ENCODE measurements at places on chromosomes 5 and 9.

DNA sequence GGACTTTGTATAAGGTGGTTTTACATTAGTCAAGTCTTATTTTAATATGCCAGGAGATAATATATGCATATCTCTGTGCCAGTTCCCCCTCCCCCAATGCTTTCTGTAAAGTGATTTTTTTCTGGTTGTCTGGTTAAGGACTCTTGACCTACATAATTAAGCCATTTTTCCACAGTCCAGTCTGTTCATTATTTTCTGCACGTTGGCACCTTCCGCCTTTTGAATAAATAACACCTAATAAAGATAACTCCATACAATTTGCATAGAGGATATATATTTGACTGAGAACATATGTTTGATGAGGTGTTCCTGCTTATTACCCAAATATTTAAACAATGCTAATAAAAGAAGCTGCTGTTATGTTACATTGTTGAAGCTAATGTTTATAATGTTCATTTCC, 320.9 kb downstream of the DMAC1 start:
- DNase-seq, result no peak

DNA sequence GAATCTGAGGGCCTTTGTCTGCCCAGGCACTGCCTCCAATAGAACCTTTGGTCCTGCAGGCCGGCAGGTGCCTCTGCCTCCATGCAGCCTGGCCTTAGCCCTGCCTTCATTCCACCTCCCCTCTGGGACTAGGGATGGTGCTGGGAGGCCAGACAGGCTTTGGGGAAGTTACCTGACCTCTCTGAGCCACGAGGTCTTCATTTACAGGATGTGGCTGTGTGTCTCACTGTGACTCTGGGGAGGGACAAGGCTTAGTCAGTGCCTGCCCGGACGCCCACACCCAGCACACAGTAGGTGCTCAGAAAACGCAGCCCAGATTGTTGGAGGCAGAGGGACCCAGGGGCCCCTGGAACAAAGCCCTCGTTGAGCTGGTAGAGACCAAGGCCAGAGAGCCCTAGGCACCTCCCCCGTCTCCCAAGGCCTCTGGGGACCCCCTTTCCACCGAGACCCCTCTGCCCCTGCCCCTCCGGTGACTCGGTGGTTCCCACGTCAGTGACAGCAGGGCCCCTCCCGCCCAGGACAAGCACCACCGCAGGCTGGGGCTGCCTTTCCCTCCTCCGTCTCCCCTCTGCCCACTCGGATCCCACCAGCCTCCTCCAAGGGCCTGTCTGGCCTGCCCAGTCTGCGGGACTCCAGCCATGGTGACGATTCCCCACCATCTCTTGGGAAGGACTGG, 46.9 kb upstream of the EGFL7 start:
- no peak for DNase-seq

GRCh38 chr9:94083384-94083783, 880 bp upstream of the PTPDC1 start:
- no peak for DNase-seq

GRCh38 chr5:180085837-180086236, 14.3 kb upstream of the RNF130 start:
- no peak for DNase-seq

DNA sequence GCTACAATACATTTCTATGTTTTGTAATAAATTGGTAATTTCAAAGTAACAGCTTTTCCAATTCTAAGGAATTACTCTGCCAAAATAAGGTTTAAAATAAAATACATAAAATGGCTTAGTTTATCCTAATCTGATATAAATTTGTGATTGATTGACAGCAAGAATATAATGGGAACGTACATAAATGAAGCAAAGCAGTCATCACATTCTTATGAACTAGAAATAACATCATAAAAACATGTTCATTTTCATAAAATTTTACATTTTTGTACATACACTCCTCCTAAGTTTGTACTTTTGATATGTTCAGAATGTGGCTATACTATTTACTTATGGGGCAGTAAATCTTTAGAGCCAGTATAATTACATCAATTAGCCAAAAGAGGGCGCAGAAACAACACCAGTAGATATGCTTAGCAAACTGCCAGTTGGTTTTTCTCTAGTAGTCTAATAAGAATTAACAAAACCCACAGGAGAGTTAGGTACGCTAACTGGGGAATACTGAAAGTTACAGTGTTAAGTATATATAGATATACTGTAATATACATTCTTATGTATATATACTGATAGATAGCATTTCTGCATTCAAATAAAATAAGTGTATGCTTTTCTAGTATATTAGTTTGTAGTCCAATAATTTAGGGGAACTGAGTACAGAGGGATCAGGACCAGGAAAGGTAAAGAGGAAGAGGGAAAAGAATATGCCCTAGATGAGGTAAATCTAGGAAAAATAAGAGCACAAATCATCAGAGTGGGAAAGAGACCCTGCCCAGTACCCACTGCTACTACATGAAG, 76.8 kb downstream of the ZDHHC21 start:
- no peak for DNase-seq

GRCh38 chr9:16726718-16727451, 143.6 kb downstream of the BNC2 start:
- DNase-seq, result no peak

GRCh38 chr9:129319938-129320481, 141.9 kb upstream of the IER5L start:
- no peak for DNase-seq

- no peak for DNase-seq
Measured at GRCh38 chr5:141874262-141874964, 3.8 kb downstream of the PCDH1 start.

DNA sequence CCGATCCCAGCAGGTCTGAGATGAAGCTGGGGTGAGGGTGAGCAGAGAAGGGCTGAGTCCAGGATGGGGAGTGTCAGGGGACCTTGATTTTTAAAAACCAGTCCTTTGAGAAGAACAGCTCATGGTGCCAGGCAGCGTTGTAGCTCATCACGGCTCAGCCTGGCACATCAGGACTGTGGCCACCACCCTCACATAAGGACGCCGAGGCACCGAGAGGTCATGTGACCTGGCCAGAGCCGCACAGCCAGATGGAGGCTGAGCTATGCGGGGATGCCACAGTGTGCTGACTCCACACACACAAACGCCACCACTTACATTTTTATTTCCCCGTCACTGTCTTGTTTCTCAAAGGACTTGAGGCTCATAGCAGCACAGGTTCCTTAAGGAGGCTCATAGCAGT, 32.9 kb upstream of the CEP72 start:
- DNase-seq, result no peak

GRCh38 chr5:35533156-35533555, 84.5 kb upstream of the SPEF2 start:
- DNase-seq, result no peak

DNA sequence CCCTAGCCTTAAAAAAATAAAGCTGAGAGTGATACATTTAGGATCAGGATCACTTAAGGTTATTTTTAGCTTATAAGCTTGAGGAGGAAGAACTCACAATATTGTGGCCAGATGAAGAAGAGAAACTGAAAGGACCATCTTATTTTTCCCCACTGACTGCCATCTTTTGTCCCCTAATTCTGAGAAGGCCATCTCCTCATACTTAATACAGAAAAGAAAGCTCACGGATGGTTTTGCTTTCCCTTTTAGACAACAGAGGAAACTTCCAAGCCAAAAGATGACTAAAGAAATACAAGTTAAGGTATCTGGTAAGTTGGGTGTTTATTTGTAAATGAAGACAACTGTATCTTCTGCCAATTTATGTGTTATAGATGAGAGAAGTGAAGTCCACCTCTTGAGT, 36.4 kb downstream of the ERAP1 start:
- DNase-seq, result no peak

DNA sequence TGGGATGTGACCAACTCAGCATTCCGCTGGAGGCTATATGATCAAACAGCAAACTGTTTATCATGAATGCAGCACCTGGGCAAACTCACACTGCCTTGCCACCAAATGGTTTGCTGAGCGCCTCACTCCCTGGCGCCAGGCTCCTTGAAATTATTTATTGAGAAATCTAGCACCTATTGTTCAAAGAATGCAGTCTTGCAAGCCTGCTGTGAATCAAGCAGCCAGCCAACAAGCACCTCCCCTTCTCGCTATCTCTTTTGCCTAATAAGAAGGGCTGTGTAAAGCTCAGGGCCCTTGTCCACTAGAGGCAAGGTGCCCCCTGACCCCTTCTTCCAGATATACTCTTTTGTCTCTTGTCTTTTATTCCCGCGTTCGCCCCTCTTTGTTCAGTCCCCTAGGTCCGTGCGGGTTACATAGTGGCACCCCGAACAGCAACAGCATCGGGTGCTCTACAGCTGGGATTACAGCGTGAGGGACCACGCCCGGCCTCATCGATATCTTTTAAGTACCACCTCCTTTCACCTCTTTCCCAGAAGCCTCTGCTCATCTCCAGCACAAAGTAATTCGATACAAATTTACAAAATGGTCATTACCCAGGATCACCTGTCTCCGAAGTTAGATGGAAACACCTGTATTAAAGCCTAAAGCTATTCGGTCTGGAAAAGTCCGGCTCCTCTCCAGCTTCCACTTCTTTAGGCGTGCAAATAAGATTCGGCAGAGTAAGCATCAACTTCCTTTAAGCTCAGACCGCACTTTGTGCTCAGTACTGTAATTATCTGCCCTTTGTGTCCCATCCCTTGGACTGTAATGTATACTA, 896 bp downstream of the RIGI start:
- DNase-seq, result peak; percentile 5

DNA sequence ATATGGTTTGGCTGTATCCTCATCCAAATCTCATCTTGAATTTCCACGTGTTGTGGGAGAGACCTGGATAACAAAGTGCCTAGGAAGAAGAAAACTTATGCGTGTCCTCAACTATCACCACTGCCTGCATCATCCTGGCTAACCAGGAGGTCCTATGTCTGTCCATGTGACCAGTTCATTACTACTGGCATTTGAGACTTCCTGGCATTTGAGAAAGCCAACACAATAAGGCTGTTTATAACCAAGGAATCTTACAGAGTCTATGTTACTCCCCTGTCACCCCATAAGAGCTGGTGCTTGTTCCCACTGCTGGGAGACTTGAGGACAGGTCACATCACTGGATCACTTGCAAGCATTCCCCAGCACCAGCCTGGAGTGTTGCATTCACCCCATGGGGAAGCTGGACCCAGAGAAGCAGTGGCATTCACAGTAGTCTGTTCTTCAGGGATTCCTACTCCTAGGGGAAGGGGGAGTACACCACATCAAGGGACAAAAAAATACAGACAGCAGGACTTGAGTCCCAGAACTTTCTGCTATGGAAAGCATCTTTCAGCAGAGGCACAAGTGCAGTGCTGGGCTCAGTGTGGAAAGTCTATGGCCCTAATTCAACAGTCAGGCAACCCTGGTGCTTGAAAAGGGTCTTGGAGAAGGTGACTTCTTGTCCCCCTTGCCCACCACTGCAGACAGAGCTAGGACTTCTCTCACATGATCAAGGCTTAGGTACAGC, 717.1 kb downstream of the SEMA5A start:
- DNase-seq, result no peak

GRCh38 chr9:134597957-134598883, 43.4 kb upstream of the COL5A1 start:
- DNase-seq, result no peak

DNA sequence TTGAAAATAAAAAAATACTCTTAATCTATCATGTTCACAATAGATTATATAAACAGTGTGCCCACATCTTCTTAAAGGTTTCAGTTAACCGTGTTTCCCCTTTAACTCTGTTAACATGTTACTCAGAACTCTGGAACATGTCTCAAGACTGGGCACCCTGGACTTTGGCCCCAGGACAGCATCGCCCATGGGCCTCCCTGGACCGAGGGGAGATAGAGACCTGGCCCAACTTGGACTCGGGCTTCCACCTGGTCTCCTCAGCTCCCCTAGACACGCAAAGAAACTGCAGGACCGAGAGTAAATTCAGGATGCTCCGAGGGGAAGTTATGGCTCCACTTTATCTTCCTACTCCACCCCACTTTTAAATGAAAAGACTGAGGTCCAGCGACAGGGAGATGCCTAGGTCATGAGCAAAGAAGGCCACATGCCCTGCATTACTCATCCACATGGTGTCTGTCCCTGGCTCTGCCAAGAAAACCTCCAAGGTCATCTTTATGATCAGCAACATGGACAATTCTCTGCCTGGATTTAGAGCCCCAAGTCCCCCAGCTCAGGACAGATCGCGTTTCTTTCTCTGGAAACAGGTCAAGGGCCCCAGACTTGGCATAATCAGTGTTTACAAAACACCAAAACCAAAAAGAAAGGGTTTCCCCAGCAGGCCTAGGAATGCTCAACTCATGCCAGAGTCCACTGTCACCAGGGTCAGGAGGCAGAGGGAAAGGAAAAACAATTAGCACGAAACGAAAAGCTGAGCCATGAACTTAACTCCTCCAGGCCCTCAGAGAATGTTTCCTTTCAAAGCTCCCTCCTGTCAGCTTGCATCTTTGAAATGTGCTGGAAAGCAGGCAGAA, 17.4 kb downstream of the GPX3 start:
- no peak for DNase-seq

DNA sequence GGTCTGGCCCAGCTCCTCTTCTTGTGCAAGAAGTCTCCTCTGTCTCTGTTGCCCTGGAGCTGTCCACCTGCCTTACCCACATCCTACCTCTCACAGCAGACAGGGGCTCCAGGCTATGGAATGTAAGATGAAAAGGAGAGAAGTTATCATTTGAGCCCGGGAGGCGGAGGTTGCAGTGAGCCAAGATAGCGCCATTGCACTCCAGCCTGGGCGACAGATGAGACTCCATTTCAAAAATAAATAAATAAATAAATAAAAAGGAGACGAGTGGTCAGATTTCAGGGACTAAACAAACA, 37.5 kb upstream of the DENND4C start:
- DNase-seq, result no peak

DNA sequence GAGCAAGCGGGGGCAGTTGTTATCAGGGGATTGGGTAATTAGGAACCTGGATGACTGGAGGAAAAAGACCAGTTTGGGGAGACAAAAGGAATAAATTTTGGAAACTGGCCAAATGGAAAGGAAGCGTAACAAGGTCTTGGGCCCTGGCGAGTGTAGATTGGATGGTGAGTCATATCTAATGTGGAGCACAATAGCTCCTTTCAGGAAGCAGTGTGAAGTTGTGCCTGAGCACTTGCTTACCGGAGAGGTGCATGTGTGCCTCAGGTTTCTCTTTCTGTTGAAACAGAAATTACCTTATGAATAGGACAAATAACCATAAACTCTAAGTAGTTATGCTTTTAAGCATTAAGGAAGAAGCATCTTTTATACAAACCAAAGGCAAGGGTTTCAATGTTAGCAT, 176.4 kb downstream of the KIF4B start:
- no peak for DNase-seq

All from activated naive CD4-positive, alpha-beta T cell (primary cell).